ENCODE measurements at places on chromosomes 12 and 14.
A peak's percentile ranks its signal among the peaks of the same experiment; 100 is the strongest.

GRCh38 chr14:37595809-37596621 is 586 bp downstream of the TTC6 start:
- DNase-seq, result peak; percentile 95

- DNase-seq, result no peak
Observed at GRCh38 chr14:105072381-105072861, 7.2 kb upstream of the GPR132 start.

DNA sequence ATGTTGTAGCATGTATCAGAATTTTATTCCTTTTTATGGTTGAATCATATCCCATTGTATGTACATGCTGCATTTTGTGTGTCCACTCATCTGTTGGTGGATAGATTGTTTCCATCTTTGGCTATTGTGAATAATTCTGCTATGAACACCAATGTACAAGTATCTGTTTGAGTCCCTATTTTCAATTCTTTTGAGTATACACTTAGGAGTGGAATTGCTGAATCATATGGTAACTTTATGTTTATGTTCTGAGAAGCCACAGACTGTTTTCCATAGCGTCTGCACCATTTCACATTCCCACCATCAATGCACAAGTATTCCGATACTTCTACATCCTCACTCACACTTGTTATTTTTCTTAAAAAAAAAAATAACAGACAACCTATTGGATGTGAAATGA is 91.5 kb downstream of the ARF6 start:
- DNase-seq, result no peak

DNA sequence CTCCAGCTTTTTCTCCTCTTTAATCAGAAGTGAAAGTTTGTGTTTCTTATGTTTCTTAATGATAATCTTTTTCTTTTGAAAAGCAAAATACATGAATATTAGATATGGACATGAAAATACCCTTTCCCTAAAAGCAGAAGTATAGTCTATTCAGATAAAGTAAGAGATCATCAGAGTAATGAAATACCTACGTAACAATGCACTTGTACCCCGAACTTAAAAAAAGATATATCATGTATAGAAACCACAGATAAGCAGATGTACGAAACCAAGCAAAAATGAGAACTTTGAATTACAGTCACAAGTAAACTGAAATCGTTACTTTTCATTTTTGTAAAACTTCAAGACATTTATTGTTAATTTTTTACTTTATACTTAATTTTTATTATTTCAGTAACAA is 1.5 kb upstream of the GPR65 start:
- no peak for DNase-seq

GRCh38 chr12:53424626-53425514 is 1.2 kb downstream of the AMHR2 start:
- no peak for DNase-seq

DNA sequence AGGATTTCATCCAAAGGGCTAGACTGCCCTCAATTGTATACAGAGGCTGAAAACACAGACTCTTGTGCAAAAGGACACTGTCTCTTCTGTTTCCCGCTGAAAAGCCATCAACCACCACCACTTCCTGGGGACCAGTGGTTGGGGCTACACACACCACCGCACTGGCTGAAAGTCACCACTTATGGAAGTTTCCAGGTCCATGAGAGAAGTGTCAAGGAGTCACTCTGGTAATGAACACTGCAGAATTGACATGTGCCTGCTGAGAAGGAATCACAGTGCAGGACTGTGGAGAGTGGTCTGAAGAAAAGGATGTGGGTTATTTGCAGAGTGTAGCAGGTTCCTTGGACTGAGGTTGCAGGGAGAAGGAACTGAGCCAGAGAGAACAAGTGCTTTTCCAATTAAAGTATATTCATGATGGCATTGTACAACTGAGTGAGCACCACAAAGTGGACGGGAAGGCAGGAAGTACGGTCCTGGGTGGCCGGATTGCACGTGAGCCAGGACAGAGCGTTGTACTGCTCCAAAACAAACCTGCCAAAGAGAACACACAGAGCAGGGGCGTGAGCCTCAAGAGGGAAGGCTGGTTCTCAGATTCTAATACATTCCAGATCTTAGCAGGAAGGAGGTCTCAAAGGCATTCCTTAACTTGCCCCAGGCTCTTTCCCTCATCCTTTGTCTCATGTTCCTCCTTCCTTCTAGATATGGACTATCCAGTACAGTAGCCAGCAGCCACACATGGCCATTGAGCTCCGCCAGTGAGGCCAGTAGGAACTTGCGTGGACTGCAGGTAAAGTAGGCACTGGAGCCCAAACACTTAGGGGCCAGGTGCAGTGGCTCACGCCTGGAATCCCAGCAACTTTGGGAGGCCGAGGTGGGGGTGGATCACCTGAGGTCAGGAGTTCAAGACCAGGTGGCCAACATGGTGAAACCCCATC is 316.4 kb downstream of the MED13L start:
- DNase-seq, result no peak

DNA sequence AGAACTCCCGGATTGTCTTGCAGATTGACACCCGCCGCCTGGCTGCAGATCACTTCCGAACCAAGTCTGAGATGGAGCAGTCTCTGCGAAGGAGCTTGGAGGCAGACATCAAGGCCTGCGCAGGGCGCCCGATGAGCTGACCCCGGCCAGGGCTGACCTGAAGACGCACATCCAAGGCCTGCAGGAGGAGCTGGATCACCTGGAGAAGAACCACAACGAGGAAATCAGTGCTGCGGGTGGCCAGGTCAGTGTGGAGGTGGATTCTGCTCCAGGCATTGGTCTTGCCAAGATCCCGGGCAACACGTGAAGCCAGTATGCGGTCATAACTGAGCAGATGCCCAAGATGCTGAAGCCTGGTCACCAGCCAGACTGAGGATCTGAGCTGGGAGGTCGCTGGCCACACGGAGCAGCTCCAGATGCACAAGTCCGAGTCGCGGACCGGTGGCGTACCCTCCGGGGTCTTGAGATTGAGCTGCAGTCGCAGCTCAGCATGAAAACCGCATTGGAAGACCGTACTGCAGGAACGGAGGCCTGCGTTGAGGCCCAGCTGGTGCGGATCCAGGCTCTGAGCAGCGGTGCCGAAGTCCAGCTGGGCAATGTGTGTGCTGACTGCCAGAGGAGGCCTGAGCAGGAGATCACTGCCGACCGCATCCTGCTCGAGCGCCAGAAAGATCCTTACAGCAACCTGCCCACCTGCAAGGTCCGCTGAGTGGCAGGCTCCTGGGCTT is 12.4 kb upstream of the A2M start:
- no peak for DNase-seq

GRCh38 chr12:74489543-74489942 is 48.1 kb upstream of the ATXN7L3B start:
- no peak for DNase-seq

DNA sequence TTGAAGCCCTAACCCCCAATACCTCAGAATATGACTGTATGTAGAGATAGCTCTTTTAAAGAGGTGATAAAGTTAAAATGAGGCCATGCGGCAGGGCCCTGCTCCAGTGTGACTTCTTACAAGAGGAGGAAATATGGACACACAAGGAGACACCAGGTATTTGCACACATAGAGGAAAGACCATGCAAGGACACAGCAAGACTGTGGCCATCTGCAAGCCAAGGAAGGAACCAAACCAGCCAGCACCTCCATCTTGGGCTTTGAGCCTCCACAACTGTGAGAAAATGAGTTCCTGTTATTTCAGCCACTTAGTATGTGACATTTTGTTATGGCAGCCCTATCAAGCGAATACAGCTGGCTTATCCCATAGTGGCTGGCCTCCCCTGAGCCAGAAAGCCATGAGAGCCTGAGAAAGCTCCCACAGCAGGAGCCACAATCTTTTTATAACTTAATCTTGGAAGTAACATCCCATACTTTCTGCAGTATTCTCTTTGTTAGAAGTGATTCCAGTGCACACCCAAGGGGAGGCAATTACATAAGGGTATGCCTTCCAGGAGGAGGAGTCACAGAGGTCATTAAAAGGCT is 48.0 kb downstream of the TGFB3 start:
- DNase-seq, result no peak

- DNase-seq, result no peak
Observed at GRCh38 chr12:124780336-124780735, 83.3 kb downstream of the SCARB1 start.

GRCh38 chr14:74400031-74400685 is 25.9 kb downstream of the SYNDIG1L start:
- no peak for DNase-seq
